ENCODE measurements at places on chromosomes 11 and 22. TPM values are rescaled to one million over a fixed set of nuclear protein-coding genes. Genes with fewer than 3 reads are reported as not detected.

GRCh38 chr22:23157560-23158515 is 12.6 kb downstream of the RAB36 start:
- DNase-seq = no peak

- DNase-seq = no peak
Measured at GRCh38 chr11:111324277-111324720, 26.0 kb downstream of the POU2AF3 start.

DNA sequence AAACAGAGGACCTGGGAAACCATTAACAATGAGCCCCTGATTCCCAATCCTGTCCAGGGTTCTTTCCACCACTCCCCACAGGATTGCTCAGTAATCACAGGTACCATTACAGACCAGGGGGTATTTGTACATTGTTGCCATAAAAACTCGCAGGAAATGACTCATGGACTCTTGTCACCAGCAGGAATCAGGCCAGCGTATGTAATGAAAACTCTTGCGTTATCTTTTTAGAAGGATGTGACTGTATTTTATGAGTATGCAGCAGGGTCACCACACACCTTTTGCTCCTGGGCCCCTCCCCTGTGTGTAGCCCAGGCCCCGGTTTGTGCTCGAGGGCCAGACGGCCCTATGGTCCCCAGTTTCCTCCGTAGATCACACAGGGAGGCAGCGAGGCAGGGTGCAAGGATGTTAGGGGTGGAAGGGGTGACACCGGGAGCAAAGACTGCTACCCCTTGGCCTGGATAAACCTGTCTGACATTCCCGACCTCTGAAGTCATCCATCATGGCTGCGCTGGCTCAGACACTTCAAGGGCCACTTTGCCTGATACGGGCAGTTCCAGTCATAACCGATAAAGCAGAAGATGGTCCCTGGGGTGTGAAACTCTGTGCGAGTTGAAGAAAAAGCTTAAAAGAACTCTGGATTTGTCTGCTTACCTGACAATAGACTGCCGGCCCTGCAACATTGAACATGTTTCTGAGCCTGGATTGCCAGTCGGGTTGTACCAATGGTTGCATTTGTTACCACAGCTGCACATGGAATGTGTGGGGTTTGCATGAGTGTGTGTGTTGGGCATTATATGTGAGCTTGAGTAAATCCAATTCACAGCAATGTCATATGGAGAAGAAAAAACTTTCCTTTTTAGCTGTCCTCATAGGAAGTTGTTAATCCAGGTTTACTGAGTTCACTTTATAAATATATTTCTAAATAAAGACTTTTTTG is 56.9 kb downstream of the MICAL2 start:
- no peak for DNase-seq

Gene MPZL3
- 2.5 TPM for polyA plus RNA-seq

Gene CEND1
- not detected for polyA plus RNA-seq

- DNase-seq = no peak
Measured at GRCh38 chr11:1448882-1449281, 37.7 kb downstream of the MOB2 start.

Gene PRODH
- 1.2 TPM for polyA plus RNA-seq

DNA sequence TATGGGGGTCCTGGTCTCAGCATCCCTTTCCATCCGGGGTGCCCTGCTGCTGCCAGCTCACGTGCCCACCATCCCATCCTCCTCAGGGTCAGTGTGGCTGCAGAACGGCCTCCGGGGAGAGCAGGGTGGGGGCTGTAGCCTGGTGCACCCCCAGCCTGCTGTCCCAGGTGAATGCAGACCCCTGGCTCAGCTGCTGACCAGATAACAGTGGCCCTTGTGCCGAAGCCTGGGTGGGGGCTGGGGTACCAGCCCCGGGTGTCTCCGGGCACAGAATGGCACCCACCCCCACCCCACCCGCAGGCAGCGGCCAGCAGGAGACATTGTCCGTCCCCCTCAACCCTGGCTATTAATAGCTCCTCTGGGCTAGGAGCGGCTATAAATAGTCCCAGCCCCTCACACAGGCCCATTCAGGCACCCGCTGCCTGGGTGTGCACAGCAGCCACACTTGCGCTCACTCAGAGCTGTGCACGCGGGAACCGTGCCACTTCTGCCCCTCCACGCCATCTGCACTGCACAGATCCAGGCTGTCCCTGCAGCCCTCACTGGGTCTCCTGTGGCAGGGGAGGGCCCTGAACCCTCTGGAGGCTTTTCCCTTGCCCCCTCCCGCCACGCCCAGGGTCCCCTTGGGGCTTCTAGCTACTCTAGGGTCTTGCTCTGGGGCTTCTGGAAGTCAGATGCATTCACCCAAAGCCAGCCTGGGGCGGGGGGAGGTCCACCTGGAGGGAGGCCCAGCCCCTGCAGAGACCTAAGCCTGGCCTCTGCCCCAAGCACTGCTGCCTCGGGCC is 18.7 kb downstream of the CRELD2 start:
- DNase-seq = no peak
